NCI-H2081 treated with DMSO at 0.1 percent for 48 hours (cell line): ENCODE measurements at places on chromosomes 16 and 17.

- no peak for DNase-seq
Measured at GRCh38 chr17:82019690-82020571, 2.7 kb downstream of the CENPX start.

- no peak for DNase-seq
Measured at GRCh38 chr17:80455784-80456183, 20.6 kb downstream of the NPTX1 start.

DNA sequence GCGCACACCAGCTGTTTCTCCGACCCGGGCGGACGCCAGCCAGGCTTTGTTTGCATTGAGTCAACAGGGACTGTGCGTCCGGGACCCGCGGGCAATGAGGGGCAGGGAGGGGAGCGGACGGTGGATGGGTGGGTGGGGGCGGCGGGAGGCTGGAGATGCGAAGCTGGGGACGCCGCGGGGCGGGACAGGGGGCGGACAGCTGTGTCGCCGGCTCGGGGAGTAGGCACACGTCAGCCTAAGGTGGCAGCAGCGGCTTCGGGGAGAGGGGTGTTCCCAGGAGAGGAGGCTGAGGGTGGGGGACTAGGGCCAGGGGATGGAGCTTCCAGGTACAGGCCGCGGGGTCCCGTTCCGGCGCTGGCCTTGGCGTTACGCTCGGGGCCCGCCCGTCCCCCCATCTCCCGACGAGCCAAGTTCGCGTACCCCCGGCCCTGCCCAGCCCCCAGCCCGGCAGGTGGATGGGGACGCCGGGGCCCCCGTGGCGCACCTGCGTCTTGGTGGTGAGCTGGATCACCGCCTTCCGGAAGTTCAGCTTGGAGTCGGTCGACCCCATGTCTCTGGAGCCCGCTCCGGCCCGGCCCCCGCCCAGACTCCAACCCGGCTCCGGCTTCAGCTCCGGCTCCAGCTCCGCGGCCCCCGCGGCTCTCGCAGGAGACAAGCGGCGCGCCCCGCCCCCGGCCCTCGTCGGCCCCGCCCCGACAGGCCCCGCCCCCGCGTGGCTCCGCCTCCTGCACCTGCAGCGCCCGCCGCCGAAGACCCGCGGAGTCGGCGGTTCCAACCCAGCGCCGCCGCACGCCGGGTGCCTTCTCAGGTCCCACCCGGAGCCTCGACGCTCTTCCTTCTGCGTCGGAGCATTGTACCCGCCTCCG, at the start of gene HID1:
Gene HID1, minus strand, starts transcription at position 653 of the 866 bp plus-strand sequence. Its CDS starts 103 bp downstream, at position 550.
- DNase-seq = no peak

GRCh38 chr16:58970775-58971174, 236.7 kb upstream of the GOT2 start:
- no peak for DNase-seq

- DNase-seq = no peak
Measured at GRCh38 chr17:44071772-44072171, 1.2 kb downstream of the G6PC3 start.
